ENCODE measurements at places on chromosomes 4 and X. TPM values are rescaled to one million over a fixed set of nuclear protein-coding genes. Genes with fewer than 3 reads are reported as not detected.

- DNase-seq: no peak
Measured at GRCh38 chr4:165810726-165811125, 62.3 kb upstream of the TLL1 start.

GRCh38 chr4:151193414-151193813 is 83.5 kb upstream of the PRSS48 start:
- no peak for DNase-seq

Gene DUSP21
- not detected for total RNA-seq

GRCh38 chr4:79155336-79155735 is 170.5 kb downstream of the NAA11 start:
- no peak for DNase-seq

Gene TRMT44
- total RNA-seq: 38.2 TPM

DNA sequence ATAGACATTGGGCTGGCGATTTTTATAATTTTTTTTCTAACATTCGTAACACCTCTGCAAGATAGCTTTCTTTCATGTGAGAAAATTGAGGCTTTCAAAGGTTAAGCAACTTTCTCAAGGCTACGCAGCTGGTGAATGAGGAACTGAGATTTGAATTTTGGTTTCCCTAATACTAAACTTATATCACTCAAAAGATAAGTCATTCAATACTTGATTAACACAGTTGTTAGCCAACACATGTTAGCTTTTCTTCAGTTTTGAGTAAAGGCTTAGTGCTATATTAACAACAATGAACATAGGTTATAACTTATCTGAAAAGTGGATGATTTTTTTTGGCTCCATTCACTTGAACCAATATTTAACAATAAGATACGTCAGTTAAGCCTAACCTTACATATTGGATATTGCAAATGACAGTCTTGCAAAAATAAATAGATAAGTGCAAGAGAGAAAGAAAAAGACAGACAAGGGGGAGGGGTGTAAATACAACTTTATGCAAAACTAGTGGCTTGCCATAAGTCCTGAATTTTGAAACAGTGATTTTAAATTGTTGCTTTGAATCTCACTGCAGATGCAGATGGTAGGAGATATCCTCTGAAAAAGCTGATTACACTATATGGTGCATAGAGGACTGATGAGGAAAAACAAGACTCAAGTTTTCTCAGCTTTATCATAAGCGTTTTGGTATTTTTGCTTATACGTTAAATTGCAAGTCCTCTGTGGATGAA is 11.1 kb upstream of the GPM6A start:
- no peak for DNase-seq

Gene PCDH18
- total RNA-seq: 19.1 TPM

Gene SLC25A43
- 23.3 TPM for total RNA-seq

- DNase-seq: no peak
Measured at GRCh38 chr4:62676962-62677361, 1476.8 kb downstream of the ADGRL3 start.

Gene AKAP14
- total RNA-seq: not detected

GRCh38 chrX:119970574-119970973 is 27.0 kb upstream of the NKAP start:
- no peak for DNase-seq

DNA sequence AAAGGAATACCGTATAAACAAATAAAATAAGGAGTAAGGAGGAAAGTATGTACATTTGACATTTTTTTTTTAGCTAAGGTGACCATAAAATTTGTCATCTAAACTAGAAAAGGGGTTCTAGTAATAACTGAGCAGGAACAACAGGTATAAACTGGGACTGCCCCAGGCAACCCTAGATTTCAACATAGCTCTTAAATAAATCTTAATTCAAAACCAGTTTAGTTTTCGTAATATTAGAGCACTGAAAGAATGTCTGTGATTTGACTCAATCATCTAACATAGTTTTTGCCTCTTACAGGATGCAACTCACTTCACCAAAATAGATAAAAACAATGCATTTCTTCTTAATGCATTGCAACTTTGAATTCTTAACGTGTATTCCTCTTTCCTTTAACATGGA is 257.7 kb downstream of the ADAMTS3 start:
- DNase-seq: no peak

DNA sequence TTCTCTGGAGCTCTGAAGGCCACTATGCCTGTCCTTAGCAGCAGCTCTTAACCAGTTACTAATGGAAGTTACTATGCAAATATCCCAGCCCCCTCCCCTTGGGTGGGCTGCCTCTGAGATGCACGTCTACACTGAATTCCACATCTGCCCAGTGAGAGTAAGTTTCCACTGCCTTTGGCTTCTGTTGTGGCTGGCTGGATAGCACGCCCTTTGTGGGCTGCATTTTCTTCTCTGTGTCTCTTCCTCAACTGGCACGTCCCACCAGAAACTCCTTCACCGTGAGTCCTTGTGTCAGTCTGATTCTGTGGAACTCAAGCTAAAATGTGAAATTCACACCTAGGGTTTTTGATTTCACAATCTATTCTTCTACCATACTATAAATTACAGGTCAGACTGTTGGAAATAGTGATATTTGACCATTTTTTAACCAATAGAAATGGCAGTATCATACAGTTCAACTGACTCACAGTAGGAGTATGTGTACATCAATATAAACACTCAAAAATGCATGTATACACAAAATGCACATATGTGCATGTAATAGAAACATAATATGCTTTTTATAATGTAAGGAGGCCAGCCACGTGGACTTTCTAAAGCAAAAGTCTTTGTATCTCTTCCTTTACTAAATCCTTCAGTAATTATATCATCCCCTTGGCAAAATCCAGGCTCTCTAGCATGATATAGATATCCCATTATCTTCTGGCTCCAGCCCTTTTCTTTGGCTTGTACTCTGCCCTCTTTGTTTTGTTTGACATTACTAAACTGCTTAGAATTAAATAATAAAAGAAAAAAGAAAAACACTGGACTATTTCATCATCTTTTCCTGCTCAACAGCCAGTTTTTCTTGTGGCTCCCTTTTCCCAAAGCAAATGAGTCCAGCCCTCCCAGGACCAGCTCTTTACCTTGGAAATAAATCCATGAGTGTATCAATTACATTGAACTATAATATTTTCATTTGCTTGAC is 33.2 kb upstream of the LDB2 start:
- DNase-seq: no peak

Gene STK32B
- 0.68 TPM for total RNA-seq

DNA sequence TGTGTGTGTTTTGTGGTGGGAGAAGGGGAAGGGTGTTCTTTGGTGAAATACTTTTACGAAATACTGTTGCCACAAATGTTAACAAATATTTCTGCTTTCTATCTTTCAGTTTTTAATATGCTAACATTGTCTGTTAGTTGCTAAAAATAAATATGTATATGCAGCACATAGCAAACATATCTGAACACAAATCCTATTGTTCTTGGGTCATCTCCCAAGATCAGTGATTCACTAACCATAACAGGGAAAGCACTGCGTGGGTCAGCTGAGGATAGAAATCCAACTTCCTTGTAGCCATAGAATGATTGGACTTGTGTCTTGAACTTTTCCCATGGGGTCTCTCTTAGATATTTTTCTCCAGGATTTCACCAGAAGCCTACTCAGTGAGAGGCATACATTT is 250.3 kb upstream of the FAM47A start:
- no peak for DNase-seq

Gene UGT2A1
- not detected for total RNA-seq

- DNase-seq: peak; percentile 49
Measured at GRCh38 chrX:71652405-71652804, 14.9 kb upstream of the LOC101059915 start.

- no peak for DNase-seq
Measured at GRCh38 chrX:140467211-140467610, 37.7 kb downstream of the SOX3 start.

DNA sequence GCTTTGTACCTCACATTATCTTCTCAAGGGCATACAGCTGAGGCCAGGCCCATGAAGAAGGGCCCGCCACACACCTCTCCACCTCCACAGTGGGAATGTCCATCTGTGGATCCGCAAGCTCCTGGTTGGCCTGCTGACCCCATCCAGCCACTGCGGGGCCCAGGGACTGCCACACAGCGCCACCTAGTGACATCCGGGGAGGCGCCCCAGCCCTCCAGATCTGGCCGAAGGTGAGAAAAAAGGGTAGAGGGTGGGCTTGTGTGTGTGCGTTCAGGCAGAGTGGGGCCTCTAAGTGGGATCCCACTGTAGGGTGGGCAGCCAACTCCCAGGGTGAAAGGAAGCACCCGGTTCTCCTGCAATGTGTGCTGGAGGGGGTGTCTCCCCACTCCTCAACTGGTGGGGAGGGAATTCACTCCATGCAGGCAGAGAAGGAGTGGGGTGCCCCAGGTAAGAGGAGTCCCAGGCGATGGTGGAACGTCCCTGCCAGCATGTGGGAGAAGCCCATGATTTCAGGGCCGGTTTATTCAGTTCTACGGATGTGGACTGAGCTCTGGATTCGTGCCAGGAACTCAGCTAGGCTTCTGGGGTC is 117.3 kb downstream of the ENPP6 start:
- peak; percentile 31 for DNase-seq

DNA sequence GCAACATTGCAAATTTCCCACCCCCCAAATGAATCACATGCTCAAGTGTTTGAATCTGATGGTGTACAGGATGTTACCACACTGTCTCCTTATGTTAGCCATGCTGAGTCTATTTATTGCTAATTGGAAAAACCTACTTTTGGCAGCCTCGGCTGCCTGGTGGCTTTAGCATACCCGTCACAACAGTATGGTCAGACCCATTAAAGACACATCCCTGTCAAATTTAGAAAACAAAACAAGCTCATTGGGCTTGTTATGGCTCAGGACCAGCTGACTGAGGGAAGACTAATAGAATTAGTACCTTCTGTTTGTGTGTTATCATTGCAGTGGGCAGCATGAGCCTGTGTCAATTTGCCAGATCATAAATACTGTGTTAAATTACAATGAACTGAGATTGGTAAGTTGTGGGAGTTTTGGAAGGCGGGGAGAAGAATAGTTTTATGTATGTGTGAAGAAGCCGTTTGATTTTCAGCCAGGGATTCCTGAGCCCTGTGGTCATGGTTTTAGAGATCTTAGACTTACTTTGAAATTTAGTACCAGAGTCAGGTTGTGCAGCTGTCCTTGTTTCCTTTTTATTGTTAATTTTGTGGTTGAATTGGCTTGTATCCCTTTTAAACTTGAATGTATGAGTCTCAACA is 66.8 kb downstream of the POLA1 start:
- no peak for DNase-seq

Gene ZNF185
- total RNA-seq: not detected

GRCh38 chr4:6233929-6234328 is 33.6 kb upstream of the JAKMIP1 start:
- DNase-seq: no peak

- no peak for DNase-seq
Measured at GRCh38 chrX:19174401-19175025, 52.2 kb upstream of the ADGRG2 start.

Gene BRS3
- not detected for total RNA-seq

Gene GATA1
- total RNA-seq: not detected

DNA sequence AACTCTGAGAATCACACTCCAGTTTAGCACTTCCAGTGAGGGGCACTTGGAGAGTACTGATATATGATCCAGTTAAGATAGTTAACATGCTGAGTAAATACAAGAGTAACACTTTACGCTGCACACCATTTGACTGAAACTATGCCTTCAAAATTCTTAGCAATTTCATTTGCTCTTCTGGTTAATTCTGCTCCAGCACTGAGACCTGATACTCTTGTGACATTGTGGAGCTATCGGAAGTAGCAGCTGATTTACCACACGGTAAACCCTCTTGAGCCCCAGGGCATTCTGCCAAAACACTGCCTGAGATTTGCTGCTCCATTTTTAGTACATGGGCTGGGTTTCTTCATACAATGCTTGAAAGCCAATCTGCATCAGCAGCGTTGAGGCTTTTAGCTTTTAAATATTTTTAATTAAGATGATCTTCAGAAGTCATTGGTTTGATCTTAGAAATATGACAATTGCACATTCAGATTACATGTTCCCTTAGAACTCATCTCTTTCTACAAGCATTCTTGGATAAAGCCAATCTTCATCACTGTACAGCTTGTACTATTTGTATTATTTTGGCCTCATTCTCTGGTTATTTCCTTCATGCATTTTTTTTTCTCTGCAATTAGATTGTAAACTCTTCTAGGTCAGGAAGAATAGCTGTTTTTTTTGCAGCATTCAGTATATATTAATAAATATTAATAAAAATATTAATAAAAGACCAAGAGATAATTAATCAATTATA is 67.8 kb upstream of the ETNPPL start:
- peak; percentile 39 for DNase-seq
